Cerebellum (tissue), 4 donors: ENCODE measurements at places on chromosomes 4 and X. TPM values are rescaled to one million over a fixed set of nuclear protein-coding genes. Genes with fewer than 3 reads are reported as not detected.
A peak's percentile ranks its signal among the peaks of the same experiment; 100 is the strongest.

GRCh38 chrX:65726715-65727114 lies 59.3 kb downstream of the MSN start:
- DNase-seq, result no peak

GRCh38 chrX:70196961-70197720 lies 19.9 kb downstream of the DGAT2L6 start:
- peak; percentile 3 for DNase-seq

DNA sequence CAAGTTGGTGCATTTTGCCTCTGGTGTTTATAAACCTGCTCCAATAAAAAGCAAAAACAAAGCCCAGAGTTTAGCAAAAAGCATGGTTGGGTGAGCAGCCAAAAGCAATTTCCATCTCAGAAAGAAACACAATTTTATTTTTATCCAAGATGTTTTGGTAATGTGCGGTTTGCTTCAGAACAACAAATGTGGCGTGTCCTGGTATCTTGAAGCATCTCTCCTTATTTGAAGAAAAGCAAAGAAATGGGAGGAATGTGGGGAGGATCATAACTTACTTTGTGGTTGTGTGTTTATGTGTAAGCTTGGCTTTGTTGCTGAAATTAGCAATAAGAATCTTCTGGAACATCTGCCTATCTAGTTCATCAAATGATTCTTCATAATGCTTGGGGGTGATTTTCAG lies 88.3 kb upstream of the DDX3X start:
- no peak for DNase-seq

DNA sequence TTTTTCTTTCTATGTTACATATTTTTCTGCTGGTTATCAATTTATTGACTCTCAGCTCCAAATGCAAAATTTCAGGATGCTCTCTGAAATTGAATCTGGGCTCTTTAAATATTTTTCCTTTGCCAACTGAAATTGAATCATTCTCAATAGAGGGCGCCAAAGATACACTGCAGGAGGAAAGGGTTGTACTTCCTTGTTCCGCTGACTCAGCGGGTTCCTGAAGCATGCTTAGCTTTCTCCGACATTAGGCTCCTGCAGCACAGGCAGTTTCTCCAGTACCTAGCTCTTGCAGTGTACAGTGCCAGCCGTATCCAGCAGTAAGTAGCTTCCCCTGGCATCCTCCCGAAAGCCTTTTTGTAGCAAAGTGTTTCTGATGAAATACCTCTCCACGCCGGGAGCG lies 28.8 kb upstream of the CFAP47 start:
- DNase-seq, result no peak

GRCh38 chr4:113636877-113637276 lies 124.7 kb downstream of the CAMK2D start:
- DNase-seq, result no peak

Gene FGFBP2
- not detected for total RNA-seq

Gene TGIF2LX
- not detected for total RNA-seq

- DNase-seq, result no peak
Observed at GRCh38 chr4:182913036-182913435, 4.2 kb downstream of the DCTD start.

DNA sequence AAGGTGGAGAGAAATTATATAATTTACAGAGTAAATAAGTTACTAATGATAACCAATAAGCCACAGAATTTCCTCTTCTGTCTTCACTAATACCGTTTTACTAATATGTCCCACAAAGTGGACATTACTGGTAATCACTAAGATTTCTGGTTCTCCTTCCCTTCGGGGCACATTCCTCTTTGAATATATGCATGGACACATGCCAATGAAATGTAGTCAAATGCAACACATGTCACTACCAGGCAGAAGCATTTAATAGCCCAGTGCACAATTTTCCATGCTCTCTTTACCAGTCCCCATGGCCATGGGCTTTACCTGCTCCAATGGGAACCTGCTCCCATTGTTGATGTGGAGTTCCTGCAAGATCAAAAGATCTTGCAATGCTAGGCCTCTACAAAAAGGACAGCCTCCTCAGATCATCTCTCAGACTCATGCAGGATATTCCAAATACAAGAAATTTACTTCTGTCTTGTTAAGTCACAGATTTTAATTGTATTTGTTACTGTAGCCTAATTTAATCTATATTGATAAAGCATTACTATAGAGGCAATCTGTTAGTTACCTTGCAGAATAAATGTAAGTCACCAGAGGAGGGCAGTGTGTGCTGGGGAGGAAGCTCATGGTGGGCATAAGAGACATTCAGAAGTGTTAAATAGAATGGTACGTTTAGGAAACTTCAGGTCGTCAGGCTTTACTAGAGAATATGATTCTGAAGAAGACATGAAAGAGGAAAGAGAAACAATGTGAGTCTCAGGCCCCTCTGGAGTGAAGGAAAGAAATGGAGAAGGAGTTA lies 37.1 kb upstream of the INPP4B start:
- DNase-seq, result no peak

DNA sequence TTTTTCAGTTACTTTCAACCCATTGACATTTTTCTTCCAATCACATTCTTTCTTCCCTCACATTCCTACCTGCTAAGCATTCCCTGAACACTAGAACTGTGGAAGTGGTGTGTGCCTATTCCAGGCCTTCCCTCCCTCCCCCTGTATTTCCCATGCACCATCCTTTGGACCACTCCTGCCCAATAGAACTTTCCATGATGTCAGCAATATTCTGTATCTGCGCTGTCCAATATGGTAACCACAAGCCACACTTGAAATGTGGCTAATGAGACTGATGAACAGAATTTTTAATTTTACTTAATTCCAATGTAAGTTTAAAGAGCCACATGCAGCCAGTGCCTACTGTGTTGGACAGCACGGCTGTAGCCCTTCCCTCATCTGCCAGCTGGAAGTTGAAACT lies 57.5 kb downstream of the DCTD start:
- DNase-seq, result no peak

Gene RAB39B
- 20.1 TPM for total RNA-seq

Gene ERVMER34-1
- total RNA-seq, result 0.82 TPM

Gene PNMA5
- 0.82 TPM for total RNA-seq

DNA sequence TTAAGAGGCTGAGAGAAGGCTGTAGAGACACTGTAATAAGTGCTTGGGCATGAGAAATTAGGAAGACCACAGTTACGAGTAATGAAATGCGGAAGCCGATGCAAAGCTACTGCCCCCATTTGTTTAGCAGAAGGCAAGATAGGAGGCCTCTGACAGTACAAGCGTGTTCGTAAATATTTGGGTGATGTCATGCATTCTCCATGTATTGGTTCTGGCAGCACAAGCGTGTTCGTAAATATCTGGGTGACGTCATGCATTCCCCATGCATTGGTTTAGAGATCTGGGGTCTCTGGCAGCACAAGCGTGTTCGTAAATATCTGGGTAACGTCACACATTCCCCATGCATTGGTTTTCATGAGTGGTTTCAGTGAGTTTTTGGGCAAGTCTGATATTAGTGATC lies 661.5 kb upstream of the FRG1 start:
- no peak for DNase-seq

DNA sequence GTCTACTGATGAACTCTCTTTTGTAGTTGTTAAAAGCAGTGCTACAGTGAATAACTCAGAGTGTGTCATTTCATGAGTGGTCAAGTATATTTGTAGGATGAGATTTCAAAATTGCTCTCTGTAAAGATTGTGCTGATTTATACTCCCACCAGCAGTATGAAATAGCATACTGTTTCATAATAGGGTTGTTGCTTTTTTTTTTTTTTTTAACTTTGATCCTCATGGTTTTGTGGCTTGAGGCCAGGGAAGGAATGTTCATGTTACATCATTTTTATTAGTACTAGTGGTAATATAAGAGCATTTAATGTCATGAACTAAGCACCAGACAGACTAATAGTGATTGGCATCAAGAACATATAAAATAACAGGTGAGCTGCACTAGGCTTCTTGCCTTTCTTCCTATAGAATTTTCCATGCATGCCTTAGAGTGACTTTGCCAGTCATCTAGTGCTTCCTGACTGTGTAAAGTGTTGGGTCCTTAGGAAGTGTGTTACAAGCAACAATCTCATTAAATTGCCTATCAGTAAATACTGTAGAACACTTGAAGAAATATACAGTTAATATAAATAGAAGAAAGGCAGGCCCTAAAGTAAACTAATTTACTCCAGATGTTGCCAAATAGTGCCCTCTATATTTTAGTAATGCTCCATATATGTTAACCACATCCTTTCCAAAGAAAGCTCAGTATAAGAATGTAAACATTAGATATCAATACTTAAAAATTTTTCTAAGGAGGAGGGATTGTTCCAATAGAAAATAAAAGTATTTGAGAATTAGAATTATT lies 38.6 kb upstream of the MSMO1 start:
- no peak for DNase-seq

Gene RHOH
- total RNA-seq, result 0.18 TPM

DNA sequence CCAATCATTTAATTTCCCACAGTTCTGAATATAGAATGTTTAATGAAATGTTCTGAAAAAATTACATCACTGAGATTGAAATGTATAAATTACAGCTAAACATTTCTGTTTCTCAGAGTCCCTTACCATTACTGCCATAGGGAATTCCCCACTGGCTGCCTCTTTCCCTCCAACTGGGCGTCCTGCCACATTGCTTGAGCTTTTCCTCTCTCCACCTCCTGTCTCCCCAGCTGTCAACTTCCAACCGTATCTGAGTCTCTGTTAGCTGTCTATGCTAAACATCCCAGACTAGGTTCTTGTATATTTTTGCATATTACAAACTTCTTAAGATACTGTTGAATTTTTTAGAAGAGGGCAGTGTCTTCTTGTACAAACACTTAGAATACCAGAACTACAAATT lies 407.3 kb upstream of the SLIT2 start:
- DNase-seq, result peak; percentile 28

GRCh38 chr4:80259817-80260216 lies 6.6 kb upstream of the FGF5 start:
- no peak for DNase-seq

DNA sequence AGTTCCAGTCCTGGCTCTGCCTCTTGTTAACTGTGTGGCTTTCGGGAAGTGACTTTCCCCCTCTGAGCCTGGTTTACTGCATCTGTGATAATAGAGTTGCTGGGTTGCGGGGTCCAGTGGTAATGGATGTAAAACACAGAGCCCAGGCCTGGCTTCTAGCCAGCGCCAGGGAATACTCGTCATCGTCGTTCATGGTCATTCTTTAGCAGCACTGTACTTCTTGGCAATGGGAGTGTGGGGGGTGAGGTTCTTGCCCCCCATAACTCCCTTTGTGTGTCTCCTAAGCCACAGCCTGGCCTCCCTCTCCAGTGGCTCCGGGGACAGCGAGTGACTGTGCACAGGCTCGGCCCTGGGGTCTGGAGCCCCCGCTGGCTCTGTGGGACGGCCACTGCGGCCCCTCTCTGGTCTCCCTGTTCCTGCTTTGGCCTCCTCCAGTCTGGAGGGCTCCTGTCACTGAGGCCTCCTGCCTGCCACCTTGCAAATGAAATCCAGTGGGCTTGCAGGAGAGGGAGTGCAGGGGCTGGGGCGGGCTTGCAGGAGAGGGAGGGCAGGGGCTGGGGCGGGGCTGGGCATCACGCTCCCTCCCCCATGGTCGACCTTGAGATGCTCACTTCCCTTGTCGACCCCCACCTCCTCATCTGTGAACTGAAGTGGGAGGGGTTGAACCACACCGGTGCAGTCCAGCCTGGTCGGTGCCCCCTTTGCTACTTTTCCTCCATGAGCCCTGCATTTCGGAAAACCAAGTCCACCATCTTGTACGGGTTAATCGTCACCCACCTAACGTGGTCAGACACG lies 13.2 kb downstream of the PSAPL1 start:
- no peak for DNase-seq

DNA sequence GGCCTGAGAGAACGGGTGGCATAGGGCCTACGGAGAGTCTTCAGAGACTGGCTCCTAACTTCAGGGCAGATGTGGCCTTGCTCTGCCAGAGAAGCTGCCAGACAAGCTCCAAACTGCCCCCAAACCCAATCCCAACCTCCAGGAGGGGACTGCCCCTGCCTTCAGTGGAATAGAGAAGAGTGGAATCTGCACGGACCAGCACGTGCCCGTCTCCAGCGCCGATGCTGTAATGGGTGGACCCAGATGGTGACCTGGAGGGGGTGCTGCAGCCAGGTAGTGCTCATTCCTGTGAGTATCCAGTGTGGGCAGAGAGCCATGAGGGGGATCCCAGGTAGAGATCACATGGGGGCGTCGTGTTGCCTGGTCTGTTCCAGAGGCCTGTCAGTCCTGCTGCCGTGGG lies 73.2 kb upstream of the NKX1-1 start:
- no peak for DNase-seq

Gene ZNF275
- 12.2 TPM for total RNA-seq

DNA sequence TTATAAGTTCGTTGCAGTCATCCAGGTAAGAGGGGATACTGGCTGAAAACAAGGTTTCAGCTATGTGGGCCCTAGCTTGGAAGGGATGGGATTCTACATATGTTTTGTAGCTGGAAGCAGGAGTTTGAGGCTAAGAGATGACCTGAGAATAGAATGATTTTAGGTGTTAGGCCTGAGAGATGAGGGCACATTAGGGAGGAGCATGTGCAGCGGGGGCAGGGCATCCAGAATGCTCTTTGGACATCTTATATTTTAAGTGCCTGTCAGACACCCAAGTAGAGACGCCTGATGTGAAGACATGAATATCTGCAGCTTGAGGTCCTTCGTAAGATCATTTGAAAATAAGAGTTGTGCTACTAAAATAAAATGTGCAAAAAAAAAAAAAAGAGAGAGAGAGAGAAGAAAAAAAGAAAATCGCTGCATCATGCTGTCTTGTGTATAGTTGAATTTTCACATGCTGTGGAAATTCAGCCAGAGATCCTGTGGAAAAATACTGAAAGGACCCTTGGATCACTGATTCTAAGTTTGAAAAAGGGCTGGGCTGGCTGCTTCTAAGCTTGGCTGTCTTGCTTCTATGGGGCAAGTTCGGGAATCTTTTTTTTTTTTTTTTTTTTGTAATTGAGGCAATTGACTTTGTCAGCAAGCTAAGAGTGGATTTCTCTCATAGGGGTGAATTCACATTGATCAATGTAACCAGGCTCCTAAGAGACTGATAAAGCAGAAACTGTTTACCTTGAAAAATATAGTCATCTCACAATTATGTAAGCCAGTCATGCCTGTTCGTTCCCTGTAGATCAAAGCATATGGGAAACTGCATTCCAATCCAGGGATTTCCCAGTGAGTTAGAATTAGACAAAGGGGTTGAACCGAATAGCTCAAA lies 341.0 kb upstream of the GATB start:
- DNase-seq, result no peak

Gene PRAF2
- 9.0 TPM for total RNA-seq

DNA sequence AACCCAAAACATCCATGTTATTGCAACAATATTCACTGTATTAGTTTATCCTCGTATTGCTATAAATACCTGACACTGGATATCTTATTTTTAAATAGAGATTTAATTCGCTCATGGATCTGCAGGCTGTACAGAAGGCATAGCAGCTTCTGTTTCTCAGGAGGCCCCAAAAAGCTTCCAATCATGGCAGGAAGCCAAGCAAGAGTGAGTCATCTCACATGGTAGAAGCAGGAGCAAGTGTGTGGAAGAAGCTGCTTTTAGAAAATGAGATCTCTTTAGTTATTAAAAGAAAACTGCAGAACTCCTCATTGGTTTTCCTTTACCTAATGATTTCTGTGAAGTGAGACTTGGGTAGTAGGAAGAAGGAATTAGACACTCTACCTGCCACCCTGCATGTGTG lies 16.4 kb downstream of the ZNF732 start:
- DNase-seq, result no peak
